ENCODE measurements at places on chromosomes 4 and X. TPM values are rescaled to one million over a fixed set of nuclear protein-coding genes. Genes with fewer than 3 reads are reported as not detected.
A peak's percentile ranks its signal among the peaks of the same experiment; 100 is the strongest.

ATP10D gene
- total RNA-seq: 45.4 TPM

PAK3 gene
- total RNA-seq: not detected

MFAP3L gene
- 20.8 TPM for total RNA-seq

ZFP42 gene
- total RNA-seq: not detected

KDM6A gene
- 31.2 TPM for total RNA-seq

ARL9 gene
- not detected for total RNA-seq

DNA sequence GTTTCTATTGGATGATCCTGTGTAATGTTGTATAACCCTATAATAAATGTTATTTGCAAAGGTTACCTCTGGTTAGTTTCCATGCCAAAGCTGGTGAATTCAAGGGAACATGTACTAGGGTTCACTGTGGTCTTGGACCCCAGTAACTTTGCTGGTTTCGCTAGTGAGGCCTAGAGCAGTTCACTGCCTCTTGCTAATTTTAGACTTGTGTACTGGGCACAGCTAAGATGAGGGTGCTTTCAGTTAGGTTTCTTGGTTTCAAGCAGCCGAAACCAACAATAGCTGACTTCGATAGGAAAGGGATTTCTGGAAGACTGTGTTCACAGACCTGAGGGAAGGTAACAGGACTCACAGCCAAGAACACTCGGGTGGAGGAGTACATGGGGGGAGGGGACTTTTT is 215.5 kb upstream of the BCOR start:
- DNase-seq: no peak

- peak; percentile 58 for DNase-seq
Observed at GRCh38 chrX:46140272-46140671, 404.9 kb downstream of the ZNF674 start.

DNA sequence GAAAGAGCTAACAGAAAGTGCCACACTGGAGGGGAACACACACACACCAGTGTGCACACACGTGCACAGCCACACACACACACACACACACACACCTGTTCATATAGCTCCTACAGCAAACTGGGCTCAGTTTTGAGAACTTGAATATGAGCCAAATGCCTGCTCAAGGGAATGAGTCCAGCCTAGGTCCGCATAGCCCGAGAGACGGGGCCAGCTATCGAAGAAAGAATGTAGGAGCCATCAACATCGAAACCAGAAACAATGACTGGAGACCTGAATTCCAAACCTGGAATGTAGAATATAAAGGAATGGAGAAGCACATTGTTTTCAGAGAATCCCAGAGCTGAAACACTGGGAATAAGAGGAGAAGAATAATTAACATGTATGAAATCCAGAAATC is 37.6 kb upstream of the ERVMER34-1 start:
- DNase-seq: no peak

GRCh38 chr4:185237175-185237574 is 27.8 kb downstream of the SNX25 start:
- no peak for DNase-seq

DNA sequence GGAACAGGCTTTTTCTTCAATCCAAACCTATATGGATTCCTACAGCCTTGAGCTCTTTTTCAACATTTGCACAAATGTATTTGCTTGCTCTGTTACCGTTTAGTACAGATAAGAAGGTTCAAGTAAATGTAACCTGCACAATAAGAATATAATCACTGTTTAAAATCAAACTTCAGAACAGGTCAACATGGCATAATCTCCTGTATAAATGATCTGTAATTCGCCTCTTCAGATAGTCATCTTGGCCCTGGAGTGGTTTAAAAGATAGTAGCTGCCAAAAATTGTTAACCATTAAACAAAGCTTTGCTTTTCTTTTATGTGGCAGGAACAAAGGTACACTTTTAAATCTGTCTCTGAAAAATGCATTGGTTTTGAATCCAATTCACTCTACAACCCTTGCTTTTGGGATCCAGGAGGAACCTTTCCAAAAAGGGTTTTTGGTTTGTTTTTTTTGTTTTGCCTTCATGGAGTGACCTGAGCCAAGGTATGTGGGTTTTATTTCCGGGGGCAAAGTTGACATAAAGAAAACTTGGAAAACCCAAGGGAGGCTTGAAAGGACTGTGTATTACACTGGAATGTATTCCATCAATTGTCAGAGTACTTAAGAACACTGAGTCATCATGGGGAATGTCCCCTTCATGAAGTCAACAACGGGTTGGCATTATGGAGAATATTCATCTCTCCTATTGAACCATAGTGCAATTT is 210.4 kb upstream of the HCCS start:
- DNase-seq: peak; percentile 51

- DNase-seq: no peak
Observed at GRCh38 chrX:101676571-101676970, 16.9 kb upstream of the ARMCX2 start.

GRCh38 chr4:4542774-4543485 is 1.1 kb upstream of the STX18 start:
- peak; percentile 47 for DNase-seq

GRCh38 chrX:46279214-46279924 is 265.9 kb downstream of the ZNF674 start:
- peak; percentile 18 for DNase-seq

GRCh38 chrX:52262195-52262546 is 77.5 kb downstream of the MAGED4 start:
- no peak for DNase-seq

GRCh38 chr4:55439023-55439422 is 43.3 kb downstream of the TMEM165 start:
- no peak for DNase-seq

DNA sequence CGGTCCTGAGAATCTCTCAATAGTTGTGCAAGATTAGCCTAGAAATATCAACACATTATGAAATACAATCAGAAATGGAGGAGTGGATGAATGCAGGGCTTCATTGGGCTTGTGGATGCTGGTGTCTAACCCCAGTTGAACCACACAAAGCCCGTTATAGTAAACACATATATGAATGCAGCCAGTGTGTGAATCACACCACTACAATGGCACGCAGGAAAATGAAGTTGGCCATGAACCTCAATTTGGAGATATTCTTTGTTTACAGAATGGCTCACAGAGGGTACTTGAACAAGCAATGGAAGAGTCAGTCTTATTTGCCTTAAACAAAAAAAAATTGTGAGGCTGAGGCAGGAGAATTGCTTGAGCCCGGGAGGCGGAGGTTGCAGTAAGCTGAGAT is 57.8 kb downstream of the SOD3 start:
- no peak for DNase-seq

DNA sequence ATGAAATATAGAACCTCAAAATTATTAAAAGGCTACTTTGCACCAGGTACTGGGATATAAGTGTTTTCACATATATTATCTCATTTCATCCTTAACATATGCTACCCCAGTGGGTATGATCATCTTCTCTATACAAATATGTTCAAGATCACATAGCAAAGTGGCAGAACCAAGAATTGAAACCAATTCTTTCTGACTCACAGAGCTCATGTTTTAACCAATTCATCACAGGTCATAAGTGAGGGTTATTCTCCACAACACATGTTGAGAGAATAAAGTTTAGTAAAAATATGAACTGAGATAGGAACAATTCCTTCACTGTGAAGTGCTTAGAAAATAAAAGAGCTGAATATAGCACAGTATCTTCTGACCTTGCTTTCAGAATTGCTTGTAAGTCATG is 442.9 kb upstream of the RASGEF1B start:
- DNase-seq: no peak

DNA sequence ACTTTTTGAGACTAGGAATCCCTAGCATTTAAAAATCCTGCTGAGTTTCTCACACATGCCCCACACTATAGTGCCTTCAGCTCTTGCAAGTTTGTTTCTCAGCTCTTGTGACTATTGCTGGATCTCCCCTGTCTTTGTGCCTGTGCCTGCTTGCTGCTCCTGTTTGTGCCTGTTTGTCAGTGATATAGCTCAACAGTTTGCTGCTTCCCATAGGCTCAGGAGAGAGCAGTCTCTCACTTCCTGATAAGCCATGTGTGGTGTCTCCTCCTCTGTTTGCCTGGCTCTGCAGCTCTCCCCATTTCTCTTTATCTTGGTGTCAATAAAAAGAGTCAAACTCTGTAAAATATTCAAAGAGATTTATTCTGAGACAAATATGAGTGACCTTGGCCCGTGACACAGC is 259.8 kb upstream of the CLNK start:
- no peak for DNase-seq

- no peak for DNase-seq
Observed at GRCh38 chr4:53593765-53594164, 2.5 kb upstream of the LNX1 start.

DNA sequence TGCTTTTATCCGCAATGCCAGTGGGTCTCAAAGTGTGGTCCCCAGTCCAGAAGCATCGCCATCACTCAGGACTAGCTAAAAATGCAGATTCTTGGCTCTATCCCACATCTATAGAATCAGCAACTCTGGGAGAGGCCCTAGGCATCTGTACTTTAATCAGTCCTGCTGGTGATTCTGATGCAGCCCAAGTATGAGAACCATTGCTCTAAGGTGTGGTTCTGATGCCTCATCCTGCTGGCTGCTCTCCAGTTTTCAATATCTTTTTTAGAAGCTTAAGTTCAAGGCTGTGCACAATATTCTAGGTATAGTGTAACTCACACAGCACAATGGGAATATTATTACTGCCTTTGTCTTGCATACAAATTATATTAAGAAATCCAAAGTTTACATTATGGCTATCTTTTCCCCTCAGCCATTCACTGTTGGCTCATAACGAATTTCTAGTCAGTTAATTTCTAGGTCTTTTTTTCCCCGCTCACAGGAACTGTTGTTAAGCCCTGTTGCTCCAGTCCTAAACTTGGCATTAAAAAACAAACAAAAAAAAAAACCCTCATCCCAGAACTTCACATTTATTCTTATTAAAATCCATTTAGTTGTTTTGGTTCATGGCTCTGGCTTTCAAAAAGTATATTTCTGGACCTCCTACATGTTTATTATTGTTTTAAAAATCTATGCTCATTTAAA is 109.1 kb downstream of the PHEX start:
- peak; percentile 26 for DNase-seq

- DNase-seq: peak; percentile 7
Observed at GRCh38 chr4:53809816-53810215, 218.5 kb upstream of the LNX1 start.

- DNase-seq: no peak
Observed at GRCh38 chrX:19860571-19860970, 26.8 kb downstream of the SH3KBP1 start.

DNA sequence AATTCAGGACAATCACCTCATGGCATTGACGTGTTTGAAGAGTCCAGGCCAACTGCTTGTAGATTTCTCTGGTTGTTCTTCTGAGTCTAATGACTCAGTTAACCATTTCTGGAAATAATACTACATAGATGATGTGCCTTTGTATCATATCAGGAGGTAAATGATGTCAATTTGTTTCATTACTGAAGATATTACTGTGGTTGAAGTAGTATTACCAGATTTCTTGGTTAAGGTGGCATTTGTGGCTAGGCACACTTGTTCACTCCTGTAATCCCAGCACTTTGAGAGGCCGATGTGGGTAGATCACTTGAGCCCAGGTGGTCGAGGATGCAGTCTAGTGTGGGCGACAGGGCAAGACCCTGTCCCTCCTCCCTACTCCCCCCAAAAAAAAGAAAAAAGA is 15.7 kb downstream of the RPL9 start:
- DNase-seq: no peak

DNA sequence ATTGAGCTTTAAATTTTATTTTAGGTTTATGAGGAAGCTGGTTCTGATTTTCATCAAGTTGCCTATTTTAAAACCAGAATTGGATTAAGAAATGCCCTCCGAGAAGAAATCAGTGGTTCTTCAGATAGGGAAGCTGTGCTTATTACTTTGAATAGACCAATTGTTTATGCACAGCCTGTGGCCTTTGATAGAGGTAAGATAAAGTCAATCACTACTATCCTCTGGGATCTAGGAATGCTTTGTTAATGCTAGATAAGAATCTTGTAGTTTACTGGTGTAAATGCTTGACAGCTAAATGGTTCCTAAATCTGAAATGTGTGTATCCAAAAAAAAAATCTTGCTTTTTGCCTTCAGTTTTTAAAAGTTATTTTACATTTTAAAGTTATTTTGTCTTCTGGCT is 73.0 kb upstream of the ADAD1 start:
- no peak for DNase-seq

- DNase-seq: no peak
Observed at GRCh38 chr4:185344743-185345538, 50.8 kb downstream of the LRP2BP start.
